ENCODE measurements at places on chromosomes 7 and 10.

DNA sequence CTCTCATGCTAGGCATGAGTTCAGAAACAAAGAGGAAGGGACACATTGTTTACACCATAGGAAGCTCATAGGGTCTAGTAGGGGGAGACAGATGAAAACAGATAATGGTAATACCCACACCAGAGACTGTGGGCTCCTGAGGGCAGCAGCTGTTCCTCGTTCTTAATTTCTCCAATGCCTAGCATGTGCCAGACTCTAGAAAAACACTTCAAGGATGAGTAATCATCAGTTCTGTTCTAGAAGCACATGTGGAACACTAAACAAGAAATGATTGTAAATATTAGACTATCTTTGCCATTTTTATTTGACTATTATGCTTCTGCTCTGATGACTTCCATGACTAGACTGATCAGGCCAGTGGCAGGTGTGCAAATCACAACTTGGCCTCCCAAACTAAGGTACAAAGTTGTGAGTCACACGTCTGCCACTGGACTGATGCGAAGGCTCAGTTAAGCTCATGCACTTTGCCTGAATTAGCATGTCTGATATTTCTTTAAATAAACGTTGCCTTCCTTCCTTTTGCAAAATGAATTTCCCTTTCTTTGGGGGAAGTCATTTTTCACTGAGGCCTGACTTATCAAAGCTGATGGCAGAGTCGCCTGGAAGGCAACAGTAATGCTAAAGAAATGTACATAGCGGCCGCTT, 89.2 kb upstream of the FGL2 start:
- no peak for DNase-seq

DNA sequence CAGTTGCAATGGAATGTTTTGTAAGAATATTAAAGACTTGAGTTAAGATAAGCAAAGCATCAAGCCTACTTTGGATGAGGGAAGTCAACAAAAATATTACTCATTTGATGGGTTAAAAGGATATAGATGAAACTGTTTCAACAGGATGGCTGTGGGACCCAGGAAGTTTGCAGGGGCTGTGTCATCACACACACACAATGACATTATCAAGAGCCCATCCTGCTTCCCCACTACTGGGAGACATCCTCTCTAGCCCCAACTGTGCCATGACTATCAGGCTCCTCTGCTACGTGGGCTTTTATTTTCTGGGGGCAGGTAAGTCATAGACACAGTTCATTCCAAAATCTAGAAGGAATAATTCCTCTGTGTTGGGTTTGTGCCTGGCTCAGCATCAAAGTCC, 78.8 kb upstream of the PRSS1 start:
- no peak for DNase-seq

GRCh38 chr10:5862360-5862961, 27.2 kb downstream of the ANKRD16 start:
- peak; percentile 97 for DNase-seq

GRCh38 chr10:92699518-92700381, 10.0 kb downstream of the HHEX start:
- DNase-seq, result peak; percentile 28

GRCh38 chr7:116317907-116318306, 107.6 kb downstream of the TES start:
- no peak for DNase-seq

DNA sequence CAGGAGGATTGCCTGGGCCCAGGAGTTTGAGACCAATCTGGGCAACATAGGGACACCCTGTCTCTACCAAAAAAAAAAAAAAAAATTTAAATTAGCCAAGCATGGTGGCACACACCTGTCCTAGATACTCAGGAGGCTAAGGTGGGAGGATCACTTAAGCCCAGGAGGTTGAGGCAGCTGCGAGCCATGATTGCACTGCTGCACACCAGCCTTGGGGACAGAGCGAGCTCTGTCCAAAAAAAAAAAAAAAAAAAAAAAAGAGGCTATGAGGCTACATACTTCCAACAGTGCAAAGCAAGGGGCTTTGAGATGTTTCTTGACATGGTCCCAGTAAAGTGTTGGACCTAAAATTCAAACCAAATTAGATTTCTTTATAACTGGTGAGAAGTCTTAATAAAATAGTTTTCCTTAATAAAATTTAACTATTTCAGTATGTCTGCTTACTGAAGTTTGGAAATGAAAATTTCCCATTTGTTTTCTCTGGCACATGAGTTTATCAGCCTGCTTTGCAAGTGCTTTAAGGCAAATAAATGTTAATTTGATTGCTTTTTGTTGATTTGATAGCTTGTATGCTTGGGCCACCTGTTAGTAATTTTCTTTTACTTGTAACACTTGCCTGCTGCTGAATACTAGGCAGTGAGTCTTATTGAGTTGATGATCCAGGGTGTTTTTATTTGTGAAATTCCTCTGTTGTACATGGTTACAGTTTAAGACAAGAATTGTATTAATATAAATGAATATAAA, 16.1 kb downstream of the CALU start:
- no peak for DNase-seq

DNA sequence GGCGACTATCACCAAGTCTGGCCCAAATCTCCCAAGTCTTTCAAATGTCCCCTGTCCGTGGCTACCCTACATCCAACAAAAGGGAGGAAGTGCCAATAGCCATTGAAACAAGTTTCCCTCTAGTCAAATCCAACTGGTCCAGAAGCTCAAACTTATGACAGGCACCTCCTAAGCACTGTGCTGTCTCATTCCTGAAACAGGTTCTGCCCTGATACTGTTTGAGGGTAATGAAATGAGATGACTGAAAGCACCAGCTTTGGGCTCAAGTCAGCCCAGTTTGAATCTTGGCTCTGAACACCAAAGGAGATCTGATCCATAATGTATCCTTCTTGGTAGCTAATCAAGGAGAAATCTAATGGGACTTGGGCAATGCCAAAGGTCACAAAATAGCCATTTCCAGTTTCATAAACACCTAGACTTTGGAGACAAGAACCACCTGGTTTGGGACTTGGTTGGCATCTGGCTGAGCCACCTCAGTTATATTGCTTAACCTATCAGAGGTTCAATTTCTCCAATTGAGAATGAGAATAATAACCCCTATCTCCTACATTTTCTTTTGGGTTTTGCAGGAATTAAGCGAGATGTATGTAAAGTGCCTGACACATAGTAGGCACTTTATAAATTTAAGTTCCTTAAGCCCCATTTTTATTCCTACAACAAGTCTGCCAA, 34.7 kb upstream of the ARID5B start:
- DNase-seq, result no peak

DNA sequence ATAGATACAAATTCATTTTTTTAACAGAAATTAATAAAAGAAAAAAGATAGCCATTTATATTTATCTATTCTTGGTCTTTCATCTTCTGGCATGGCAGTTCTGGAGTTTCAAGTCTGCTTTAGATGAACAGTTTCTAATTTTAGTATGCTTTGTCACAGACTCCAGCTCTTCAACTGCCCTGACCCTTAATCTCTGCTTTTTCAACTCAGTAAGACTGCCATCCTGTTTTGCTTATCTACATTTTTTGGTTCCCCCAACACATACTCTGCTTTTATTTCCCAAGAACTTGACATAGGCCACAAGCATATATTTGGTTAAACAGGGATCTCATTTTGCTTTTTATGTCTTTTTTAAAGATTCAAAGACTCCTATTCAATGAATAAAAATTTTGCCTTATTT, 309.3 kb upstream of the KCND2 start:
- DNase-seq, result no peak

GRCh38 chr7:34835901-34836600, 178.0 kb downstream of the NPSR1 start:
- DNase-seq, result no peak

- no peak for DNase-seq
These were observed 573.6 kb downstream of the DNAJB6 start for GRCh38 chr7:157910446-157910845.

DNA sequence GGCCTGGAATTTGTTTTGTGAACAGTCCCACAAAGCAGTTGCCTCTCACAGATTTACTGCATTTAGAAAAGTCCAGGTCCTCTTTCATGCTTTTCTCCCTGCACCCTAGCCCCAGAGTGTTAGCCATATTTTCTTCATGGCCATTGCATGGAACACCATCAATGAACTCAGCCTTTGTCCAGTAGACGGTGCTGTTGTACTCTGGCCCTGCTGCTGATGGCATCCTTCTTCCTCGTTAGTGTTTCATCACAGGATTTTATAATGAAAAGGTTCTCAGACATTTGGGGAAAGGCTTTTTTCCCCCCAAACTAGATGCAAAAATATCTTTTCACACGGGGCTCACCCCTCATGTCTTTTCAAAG, 93.0 kb upstream of the SLC25A13 start:
- DNase-seq, result peak; percentile 57

DNA sequence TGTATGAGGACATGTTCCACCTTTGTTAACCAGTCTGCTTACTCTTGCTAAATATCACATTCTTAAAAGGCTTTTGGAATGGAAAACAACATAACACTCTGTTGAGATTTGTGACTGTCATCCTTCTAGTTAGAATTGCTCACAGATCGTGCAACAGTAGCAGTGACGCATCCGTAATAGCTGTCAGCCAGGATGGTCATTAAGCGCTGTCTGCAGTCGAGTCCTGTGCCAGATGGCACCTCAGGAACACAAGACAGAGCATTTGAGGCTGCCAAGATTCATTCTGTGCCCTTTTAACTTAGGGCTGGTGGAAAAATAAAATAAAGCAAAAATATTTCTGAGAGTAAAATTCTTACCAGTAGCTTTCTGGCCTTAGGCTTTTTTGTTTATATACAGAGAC, 348.6 kb downstream of the ANKRD7 start:
- peak; percentile 11 for DNase-seq

- peak; percentile 34 for DNase-seq
These were observed 330.0 kb downstream of the BBS9 start for GRCh38 chr7:33459340-33459751.

DNA sequence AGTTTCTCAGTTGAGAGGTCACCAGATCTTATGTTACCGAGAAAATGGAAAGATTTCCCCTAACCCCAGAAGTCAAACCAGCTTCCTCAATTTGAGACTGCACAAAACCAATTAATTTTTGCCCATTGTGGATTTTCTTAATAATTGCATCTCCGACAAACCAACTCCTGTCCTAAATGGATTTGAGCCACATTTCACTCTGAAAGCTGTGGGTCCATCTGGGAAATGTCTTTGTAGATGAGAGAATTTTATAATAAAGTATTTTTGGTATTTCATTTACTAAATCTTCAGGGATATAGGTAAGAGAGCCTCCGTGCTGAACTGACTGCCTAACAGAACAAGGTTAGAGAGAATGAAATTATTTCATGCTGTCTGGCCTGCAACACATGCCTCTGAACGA, 99.7 kb upstream of the PDCD4 start:
- DNase-seq, result no peak

DNA sequence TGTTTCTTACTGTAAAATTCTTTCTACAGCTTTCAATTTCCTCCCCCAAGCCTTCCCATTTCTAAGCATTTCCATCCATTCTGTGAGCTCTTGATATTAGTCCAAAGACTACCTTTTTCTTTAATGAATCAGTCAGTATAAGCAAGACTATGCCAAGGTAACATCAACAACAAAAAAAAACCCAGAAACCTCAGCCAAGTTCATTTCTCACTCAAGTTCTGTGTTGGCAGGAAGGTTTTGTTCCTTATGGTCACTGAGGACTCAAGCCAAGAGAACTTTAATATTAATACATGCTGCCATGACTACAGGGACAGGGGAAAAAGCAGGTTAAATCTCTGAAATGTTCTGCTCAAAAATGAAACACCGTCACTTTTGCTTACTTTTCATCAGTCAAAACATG, 621.2 kb upstream of the NRP1 start:
- no peak for DNase-seq

DNA sequence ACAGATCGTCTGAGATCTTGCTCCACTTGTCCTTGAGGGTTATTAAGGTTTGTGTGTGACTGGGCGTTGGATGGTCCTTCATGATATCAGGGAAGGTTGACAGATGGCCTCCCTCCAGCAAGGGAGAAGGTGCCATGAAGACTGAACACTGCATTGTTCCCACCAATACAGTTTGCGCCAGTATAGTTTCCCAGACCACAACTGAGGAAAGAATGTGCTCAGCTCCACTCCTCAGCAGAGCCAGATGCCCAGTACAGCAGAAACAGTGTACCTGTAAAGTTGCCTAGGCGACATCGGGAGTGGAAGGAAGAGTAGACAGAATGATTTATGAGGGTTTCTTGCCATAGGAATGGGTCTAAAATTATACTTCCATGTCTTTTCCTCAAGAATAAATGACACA, 137.5 kb downstream of the ST7 start:
- no peak for DNase-seq

GRCh38 chr10:114021154-114021553, 22.5 kb upstream of the ADRB1 start:
- no peak for DNase-seq

- no peak for DNase-seq
These were observed 49.5 kb downstream of the VWA2 start for GRCh38 chr10:114288424-114289095.

DNA sequence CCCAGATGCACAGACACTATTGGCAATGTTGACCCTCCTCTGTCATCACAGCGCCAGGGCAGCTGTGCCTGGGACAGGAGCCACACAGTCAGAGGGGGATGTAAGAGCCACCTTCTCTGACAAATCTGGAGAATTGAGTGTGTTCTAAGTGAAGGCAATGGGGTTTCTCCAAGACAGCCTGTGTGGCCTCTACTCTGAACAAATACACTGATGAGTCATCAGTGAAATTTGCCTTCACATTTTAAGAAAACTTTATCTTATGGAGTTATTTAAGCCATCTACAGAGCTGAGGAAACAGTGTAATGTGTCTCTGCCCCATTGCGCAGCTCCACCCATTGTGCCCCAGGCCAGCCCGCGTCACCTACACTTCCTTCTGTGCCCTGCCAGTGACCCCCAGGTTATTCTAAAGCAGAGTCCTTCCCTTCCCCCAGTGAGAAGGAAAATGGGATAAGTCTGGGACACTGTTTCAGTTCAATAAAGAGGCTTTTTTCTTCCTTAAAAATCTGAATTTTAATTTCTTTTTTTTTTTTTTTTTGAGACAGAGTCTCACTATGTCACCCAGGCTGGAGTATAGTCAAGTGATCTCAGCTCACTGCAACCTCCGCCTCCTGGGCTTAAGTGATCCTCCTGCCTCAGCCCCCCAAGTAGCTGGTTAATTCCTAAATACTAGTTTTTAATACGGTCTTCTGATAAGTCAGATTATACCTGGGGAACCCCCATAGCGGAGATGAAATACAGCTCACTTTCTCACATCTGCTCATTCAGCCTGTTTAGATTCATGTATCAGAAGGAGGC, 21.8 kb downstream of the AKR1E2 start:
- no peak for DNase-seq

- DNase-seq, result no peak
These were observed 514.1 kb upstream of the FOXK1 start for GRCh38 chr7:4168041-4168440.

GRCh38 chr10:20616918-20617810, 279.9 kb downstream of the NEBL start:
- DNase-seq, result no peak

DNA sequence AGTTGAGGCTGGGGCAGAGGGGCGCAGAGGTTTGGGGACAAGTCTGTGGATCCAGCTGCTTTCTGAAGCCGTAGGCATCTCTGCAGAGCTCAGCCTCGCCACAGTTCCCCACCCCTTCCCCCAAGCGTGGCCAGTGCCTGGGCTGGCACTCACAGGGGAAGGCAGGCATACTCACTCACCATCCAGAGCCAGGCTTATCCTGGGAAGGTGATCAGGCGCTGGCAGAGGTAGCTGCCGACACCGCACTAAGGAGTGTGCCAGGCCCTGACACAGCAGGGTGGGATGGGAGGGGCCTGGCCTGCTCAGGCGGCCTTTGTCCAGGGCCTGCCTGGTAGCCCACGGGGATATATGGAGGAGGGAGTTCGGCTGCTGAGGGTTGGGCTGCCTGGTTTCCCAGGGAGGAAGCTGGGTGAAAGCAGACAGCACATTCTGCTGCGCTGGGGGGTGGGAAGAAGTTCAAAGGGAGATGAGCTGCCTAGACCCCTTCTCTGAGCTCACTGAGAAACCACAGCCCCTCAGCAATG, 15.9 kb downstream of the VSIR start:
- no peak for DNase-seq
